ENCODE measurements at places on chromosomes 12 and 14.

- no peak for DNase-seq
These were observed 1.4 kb upstream of the DNAJC22 start for GRCh38 chr12:49345051-49345824.

GRCh38 chr12:44627387-44628166 is 248.5 kb downstream of the NELL2 start:
- no peak for DNase-seq

- DNase-seq, result no peak
These were observed 45.5 kb downstream of the KTN1 start for GRCh38 chr14:55625481-55625880.

DNA sequence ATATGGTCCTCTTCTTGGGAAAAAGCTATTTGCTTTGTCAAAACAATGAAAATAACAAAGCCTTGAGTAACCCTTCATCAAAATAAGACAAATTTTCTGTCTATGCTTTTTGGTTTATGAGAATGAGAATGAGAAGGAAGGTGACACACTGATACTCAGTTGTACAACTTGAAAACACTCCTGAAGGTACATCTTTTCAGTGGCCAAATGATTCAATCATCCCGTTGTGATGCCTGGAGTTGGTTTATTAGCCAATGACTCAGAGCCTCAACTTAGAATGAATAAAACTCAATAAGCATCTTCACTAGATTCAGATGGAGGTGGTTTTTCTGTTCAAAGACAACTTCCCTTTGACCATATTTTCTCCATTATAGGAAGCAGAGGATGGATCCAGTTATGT is 7.8 kb upstream of the CALM1 start:
- no peak for DNase-seq

DNA sequence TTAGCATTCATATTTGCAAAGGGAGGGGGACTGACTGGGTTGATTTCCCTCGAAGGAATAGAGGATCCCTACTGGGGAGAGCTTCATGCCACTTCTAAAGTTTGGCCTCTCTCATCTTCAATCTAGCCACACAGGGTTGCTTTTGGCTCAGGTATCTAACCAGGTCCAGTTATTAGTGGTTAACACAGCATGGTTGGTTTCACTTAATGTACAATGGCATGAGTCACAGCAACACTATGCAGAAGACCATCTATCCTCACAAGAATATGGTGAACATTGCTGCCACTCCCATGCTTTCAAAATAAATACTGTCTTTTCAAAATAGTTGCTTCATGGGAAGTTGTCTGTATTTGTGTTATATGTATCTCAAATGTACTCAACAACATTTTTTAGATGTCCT is 6.6 kb upstream of the RAB3IP start:
- peak; percentile 52 for DNase-seq

GRCh38 chr12:112309797-112310196 is 72.4 kb downstream of the HECTD4 start:
- peak; percentile 12 for DNase-seq

DNA sequence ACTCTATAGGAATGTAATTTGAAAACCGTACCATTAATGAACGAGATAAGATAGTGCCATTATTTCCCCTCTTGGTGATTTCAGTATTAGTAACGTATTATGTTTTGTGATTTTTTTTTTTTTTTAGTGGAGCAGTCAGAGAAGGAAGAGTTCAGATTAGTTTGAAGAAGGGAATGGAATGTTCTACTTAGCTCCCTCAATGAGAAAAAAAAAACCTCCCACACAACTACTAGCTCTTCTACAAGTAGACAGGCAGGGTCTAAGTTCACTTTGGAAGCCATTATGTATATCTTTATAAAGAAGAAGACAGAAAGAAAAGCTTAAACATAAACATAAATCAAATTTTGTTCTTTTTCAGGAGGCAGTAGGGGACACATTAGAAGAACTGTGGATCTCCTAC is 27.3 kb downstream of the PNMA1 start:
- DNase-seq, result peak; percentile 81

GRCh38 chr14:23633160-23633701 is 2.9 kb upstream of the DHRS2 start:
- DNase-seq, result peak; percentile 38

GRCh38 chr14:95253039-95253630 is 66.6 kb downstream of the CLMN start:
- no peak for DNase-seq

GRCh38 chr14:24177891-24178290 is 6.0 kb downstream of the REC8 start:
- no peak for DNase-seq

DNA sequence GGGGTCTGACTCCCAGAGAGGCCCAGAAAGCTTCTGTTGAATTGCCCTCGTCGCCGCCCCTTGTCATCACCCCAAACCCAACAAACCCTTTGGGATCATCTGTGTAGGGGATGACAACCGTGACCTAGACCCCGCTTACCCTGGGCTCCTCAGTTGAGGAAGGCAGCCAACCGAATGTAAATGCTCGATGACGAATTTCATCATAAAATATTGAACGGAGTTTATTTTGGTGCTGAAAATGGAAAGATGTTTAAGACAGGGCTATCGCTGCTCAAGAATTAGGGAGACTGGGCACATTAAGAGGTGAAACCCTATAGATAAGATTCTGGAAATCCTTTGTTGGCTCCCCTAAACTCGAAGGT is 512 bp downstream of the ACTR10 start:
- no peak for DNase-seq

- DNase-seq, result no peak
These were observed 42.2 kb downstream of the CMKLR1 start for GRCh38 chr12:108296945-108297344.

- DNase-seq, result peak; percentile 92
These were observed 3.4 kb upstream of the ARHGAP5 start for GRCh38 chr14:32073537-32074189.

DNA sequence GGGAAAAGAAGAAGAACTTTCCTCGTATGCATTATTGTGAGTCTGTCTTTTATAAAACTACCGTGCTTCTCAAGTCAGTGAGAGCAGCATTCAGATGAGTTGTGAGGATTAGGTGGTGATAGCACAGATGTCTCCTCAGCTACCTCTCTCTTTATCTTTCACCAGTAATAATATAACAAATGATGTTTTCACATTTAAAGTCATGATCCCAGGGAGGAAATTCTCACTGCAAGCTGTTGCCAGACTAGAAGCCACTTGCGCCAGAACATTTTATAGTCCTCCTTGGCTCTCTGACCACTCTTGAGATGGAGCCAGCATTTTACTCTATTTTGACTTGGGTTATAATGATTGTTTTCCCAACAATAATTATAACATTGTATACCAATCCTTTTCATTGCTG is 443.1 kb downstream of the AEBP2 start:
- DNase-seq, result no peak

DNA sequence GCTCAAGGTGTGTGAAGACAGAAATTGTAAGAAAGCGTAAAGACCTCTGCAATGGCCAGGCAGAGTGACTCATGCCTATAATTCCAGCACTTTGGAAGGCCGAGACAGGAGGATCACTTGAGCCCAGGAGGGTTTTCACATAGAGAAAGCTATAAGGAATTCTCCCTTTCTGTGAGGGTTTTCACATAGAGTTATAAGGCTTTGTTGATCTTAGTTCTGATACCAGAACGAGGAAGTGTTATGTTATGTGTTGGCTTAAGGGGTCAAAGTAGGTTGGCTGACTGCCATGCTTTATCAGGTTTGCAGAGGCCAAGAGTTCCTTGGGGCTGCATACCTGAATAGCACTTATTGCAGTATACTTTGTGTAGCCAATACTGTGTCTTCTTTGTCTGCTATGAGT is 139.1 kb downstream of the ERC1 start:
- peak; percentile 36 for DNase-seq

GRCh38 chr12:93908846-93909567 is 231.8 kb downstream of the CRADD start:
- peak; percentile 16 for DNase-seq

DNA sequence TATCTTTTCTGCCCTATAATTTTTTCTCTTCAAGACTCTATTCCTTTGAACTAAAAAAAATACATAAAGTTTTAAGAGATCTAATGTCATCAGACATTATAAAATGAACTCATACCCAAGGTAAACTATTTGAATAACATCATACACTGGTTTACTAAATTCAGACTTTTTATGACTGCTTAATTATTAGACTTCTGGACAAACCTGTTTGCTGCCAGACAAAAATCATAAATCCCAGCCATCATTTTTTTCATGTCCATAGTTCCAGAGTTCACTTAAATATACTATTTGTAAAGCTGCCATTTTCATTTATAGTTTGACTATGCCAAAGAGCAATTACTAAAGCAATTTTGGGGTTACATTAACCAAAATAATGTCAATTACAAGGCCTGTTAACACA is 34.0 kb downstream of the USP44 start:
- DNase-seq, result no peak

DNA sequence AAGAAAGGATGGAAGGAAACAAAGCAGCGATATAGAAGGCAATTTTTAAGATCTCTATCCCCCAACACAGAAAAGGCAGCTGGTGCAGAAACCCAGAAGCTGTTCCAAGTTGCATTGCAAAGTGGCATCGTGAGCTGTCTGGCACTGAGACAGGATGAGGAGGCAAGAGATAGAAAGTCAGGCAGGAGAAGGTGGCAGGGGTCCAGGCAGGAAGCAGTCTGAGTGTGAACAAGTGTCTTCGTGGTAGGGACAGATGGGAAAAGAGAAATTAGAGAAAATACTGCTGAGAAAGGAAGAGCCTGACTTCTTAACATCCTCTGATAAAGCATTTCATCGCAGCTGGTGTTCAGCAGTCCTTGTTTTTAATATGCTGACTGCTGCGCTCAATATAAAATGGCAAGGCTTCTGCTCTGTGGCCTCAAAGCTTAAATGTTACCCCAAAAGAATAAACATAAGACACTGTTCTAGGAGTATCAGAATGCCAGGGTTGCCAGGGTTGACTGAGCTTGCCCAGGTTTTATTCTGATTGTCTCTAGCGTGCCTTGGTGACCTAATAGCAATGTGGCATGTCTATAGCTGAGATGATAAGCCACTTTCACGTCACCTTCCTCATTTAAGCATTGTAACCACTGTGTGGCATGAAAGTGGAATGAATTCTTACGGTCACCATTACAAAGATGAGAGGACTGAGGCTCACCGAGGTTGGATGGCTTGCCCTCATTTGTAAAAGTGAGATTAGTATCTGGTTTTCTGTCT is 397.6 kb downstream of the NUAK1 start:
- DNase-seq, result peak; percentile 24

- DNase-seq, result no peak
These were observed 16.7 kb upstream of the GCH1 start for GRCh38 chr14:54919330-54919729.

GRCh38 chr12:26786865-26787514 is 46.0 kb downstream of the ITPR2 start:
- DNase-seq, result peak; percentile 60

DNA sequence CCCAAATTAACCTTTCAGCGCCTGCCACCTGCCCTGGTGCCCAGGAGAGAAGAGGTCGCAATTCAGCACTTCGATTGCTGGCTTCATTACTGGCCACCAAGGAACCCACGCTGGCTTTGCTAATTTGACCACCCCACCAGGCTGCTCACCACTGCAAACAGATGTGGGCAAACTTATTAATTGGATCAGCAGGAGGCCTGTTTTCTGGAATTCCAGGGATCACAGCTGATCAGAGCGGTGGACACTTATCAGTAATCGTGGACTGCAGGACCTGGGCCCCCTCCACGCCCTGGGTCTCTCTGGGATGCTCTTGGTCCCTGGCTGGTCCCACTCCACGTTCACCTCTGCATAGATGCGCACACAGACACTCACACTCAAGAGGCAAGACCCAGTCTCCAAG is 27.8 kb downstream of the BEGAIN start:
- no peak for DNase-seq

DNA sequence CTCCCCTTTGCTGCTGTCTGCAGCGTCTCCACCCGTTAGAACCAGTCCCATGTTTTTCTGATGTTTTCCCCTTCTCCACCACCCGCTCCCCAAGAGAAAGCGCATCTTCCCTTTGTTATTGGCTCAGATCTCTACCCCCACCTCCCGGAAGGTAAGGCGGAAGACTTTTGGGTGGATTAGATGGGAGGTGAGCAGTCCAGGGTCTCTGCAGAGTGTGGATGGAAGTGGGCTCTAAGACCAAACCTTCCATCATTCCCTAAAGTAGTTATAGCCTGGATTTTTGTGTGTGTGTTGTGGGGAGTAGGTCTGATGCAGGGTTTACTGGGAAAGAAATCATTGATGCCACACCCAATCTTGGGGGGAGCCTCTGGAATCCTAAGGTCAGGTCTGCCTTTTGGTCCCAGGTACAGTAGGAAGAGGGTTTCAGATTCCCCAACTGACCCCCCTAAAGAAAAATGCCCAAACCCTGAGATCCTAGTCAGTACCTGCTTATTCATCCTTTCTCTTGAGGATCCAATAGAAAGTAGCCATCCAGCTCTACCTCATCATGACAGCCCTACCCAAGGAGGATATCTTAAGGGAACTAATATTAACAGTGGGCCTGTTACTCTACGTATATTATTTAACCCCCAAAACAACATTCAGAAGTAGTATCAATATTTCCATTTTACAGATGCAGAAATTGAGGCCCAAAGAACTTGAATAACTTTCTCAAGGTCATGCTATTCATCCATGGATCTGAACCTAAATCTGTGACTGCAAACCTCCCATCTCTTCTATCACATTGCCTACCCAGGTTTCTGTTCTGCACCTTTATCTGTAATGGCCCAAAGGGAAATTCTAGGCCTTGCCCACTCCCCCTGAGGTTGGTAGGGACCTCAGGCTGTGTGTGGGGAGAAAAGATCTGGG is 1.1 kb downstream of the KIF5A start:
- DNase-seq, result no peak

GRCh38 chr14:95499354-95499750 is 17.1 kb downstream of the SYNE3 start:
- DNase-seq, result no peak

DNA sequence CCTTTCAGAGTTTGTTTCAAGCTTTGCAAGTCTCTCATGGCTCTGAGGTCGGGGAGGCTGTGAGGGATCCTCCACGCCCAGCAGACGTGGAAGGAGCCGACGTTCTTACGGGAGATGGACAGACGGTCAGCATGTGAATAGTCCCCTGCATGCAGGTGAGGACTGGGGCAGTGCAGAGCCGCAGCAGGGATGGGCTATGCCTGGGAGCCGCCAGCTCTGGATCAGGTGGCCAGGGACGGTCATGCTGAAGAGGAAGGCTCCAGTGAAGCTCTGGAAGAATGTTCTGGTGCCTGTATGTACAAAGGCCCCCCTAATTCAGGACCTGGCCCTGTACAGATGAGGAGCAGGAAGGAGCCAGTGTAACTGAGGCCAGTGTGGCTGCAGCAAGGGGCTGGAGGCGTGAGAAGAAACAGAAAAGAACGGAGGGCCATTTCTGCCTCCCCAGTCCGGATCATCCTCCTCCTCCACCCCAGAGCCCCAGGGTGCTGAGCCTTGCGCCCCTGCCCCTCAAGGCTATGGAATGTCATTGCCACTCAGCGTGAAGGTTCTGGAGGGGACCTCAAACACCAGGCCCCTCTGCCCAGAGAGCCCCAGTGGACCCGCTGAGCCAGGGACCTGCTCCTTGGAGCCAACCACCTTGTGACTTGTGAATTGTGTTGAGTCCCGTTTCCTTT is 96.8 kb upstream of the DIO3 start:
- DNase-seq, result no peak

GRCh38 chr12:67508830-67509229 is 139.7 kb upstream of the DYRK2 start:
- no peak for DNase-seq

Measured in choroid plexus epithelial cell (primary cell).